ENCODE measurements at places on chromosomes 5 and 9. TPM values are rescaled to one million over a fixed set of nuclear protein-coding genes. Genes with fewer than 3 reads are reported as not detected.

- no peak for DNase-seq
Measured at GRCh38 chr5:139671096-139671841, 23.1 kb downstream of the CXXC5 start.

DNA sequence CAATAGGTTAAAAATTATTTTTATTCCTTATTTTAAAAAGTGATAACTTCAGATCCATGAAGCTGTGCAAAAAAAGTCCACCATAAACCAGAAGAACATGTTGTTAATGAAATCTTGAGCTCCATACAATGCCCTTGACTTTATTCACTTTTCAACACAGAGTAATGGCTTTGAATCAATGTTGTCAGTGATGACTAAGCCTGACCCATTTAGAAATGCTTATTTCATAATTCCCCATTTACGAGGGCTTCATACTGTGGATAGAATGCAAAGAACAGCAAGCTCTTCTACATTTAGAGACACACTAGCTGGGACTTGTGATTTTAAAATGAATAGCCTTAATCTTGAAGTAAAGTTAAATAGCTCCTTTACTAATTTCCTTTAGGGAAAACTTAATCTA lies 25.7 kb upstream of the IL9 start:
- DNase-seq, result no peak

DNA sequence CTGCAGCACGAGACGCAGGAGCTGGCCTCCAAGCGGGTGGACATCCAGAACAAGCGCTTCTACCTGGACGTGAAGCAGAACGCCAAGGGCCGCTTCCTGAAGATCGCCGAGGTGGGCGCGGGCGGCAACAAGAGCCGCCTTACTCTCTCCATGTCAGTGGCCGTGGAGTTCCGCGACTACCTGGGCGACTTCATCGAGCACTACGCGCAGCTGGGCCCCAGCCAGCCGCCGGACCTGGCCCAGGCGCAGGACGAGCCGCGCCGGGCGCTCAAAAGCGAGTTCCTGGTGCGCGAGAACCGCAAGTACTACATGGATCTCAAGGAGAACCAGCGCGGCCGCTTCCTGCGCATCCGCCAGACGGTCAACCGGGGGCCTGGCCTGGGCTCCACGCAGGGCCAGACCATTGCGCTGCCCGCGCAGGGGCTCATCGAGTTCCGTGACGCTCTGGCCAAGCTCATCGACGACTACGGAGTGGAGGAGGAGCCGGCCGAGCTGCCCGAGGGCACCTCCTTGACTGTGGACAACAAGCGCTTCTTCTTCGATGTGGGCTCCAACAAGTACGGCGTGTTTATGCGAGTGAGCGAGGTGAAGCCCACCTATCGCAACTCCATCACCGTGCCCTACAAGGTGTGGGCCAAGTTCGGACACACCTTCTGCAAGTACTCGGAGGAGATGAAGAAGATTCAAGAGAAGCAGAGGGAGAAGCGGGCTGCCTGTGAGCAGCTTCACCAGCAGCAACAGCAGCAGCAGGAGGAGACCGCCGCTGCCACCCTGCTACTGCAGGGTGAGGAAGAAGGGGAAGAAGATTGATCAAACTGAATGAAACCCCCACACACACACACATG lies 654 bp downstream of the PURA start:
- DNase-seq, result peak; percentile 38

DNA sequence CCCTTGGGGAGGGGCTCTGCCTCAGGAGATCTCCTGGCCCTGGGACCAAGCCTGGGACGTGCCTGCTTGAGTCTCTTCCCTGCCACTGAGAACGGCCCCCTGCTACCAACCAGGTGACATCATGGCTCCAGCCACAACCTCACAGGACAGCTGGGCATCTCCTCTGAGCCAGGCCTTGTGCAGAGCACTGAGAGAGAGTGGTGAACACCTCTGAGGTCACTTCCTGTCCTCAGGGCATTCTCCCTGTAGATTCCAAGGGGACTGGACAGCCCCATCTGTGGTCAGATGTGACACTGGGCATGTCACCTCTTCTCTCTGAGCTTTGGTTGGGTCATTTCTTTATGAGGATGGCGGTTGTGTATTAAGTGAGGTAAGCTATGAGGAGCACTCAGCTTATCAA lies 172.0 kb downstream of the MELK start:
- no peak for DNase-seq

GRCh38 chr9:104074876-104075275 lies 19.2 kb upstream of the SMC2 start:
- DNase-seq, result no peak

DNA sequence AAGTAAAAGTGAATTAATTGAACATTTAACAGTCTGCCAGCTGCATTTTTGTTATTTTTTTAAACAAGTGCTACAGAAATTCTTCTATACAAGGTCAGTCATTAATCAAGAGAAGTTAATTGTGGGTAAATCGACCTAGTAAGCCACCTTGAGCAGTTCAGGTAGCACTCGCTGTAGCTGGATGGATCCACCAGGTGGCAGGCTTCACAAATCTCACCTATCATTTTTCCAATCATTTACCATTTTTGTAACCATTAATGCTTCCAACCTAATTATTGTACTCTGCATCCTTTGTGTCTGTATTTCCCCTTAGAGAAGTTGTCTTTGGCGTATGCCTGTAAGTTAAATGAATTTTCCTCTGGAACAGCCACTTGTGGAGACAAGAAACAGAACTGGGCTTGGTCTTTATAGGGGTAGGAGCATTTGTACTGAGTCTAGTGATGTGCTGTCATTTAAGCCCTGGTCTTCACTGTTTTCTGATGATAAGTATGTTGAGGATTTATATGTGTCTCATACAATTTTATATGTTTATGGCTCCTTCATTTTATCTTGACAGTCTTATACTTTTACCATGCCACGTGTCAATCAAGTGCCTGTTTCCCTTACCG lies 39.5 kb downstream of the CD180 start:
- DNase-seq, result peak; percentile 72

- DNase-seq, result no peak
Measured at GRCh38 chr5:179427676-179428056, 82.4 kb upstream of the ADAMTS2 start.

LAMC3 gene
- total RNA-seq, result 0.43 TPM

TNFSF15 gene
- not detected for total RNA-seq

Data from CD8-positive, alpha-beta T cell (primary cell).